ENCODE measurements at places on chromosomes 3 and 15. TPM values are rescaled to one million over a fixed set of nuclear protein-coding genes. Genes with fewer than 3 reads are reported as not detected.

- no peak overlapping the region for H3K27ac ChIP-seq
- no peaks in the 10 kb centered on the region for H3K36me3 ChIP-seq
- DNase-seq, result no peak
- H3K4me1 ChIP-seq, result no peaks in the 10 kb centered on the region
- H3K27me3 ChIP-seq, result peaks cover 7% of the 10 kb centered on the region
- no peak overlapping the region for H3K4me3 ChIP-seq
Measured at GRCh38 chr3:55651011-55651410, 163.9 kb upstream of the WNT5A start.

DNA sequence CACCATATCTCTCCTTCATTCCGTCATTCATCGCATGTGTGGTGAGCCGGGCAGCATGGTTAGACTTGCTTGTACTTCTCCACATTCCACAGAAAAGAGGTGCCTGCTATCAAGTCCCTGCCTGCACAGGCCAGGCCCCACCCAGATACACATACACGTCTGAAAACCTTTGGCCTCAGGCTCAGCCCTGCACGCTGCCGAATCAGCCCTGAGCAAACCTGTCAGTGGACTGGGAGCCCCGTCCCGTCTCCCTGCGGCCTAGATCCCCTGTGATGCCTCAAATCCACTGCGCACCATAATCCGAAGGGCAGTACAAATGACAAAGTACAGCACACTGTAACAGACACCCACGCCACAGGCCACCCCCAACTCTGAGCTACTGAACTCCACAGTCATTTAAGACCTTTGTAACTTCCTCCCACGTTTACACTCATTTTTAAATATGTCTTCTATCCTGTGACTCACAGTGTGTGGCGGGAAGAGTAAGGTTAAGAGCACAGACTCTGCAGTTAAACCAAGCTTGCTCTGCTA, 67.1 kb downstream of the MB21D2 start:
- no peak overlapping the region for H3K4me3 ChIP-seq
- H3K27me3 ChIP-seq, result no peaks in the 10 kb centered on the region
- no peak overlapping the region for H3K27ac ChIP-seq
- no peak for DNase-seq
- H3K36me3 ChIP-seq, result no peaks in the 10 kb centered on the region
- H3K4me1 ChIP-seq, result no peaks in the 10 kb centered on the region

DNA sequence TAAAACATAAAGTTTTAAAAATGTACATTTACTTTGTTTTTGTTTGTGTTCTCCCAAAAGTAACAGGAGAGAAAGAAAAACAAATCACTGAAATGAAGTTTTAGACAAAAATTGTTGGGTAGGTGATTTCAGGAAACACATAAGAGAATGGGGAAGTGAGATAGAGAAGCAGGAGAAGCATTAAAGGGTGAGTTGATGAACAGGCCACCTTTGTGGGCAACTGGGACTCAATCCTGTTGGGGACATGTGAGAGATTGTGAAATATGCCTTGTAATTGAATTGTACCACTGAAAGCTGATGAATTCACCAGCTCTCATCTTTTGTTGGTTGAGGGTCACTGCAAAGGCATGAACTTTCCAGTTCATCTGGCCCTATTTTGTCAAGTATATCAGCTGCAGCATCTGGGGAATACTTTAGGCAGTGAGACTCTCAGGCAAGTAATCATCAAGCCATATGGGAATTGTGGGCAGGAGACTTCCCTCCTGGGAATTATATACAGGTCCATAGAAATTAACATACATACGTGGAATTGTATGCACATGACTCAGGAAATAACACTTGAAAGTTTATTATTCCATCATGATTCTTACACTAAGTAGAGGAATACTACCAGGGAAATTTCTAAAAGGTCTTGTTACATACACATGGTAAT, 181.0 kb downstream of the ZBBX start:
- no peaks in the 10 kb centered on the region for H3K36me3 ChIP-seq
- no peak overlapping the region for H3K27ac ChIP-seq
- no peak for DNase-seq
- H3K4me1 ChIP-seq, result no peaks in the 10 kb centered on the region
- no peak overlapping the region for H3K4me3 ChIP-seq

DNA sequence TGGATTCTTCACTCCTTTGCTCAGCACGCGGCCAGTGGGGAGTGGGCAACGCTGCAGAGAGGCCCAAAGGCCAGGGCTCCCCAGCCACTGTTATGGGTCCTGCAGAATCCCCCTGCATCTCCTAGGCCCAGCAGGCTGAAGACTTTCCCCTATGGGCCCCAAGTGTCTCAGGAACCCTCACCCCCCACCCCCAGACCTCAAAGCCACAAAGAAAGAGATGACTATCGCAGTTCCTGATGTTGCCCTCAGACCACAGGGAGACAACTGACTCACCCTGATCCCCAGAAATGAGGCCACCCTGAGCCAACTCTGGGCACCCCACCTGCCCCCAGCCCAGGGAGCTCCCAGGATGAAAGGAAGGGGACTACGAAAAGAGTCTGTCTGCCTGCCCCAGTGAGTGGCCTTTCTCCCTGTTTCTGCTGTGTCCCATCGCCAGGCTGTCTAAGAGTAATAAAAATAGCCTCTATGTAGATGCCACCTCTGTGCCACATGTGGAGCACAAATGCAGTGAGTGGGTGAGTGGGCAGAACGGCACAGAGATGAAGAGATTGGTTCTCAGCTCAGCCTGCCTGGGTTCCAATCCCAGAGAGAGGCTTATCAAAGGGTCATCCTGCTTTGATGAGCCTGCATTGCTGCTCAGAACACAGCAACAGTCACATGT, 283.0 kb downstream of the UACA start:
- H3K4me1 ChIP-seq, result no peaks in the 10 kb centered on the region
- H3K36me3 ChIP-seq, result no peaks in the 10 kb centered on the region
- no peak for DNase-seq
- no peak overlapping the region for H3K4me3 ChIP-seq

The PLSCR2 gene
- not detected for polyA plus RNA-seq

GRCh38 chr15:96119734-96120133, 210.8 kb upstream of the NR2F2 start:
- H3K27me3 ChIP-seq, result no peaks in the 10 kb centered on the region
- H3K4me3 ChIP-seq, result no peak overlapping the region
- peaks cover 19% of the 10 kb centered on the region for H3K36me3 ChIP-seq
- 0 out of 3 replicates have a peak overlapping the region, but pooled peaks have one; percentile 12 for H3K27ac ChIP-seq
- DNase-seq, result no peak

GRCh38 chr3:31213869-31214486, 318.7 kb upstream of the STT3B start:
- no peak for DNase-seq
- H3K4me1 ChIP-seq, result no peaks in the 10 kb centered on the region
- H3K4me3 ChIP-seq, result no peak overlapping the region
- H3K27me3 ChIP-seq, result no peaks in the 10 kb centered on the region
- H3K36me3 ChIP-seq, result no peaks in the 10 kb centered on the region

DNA sequence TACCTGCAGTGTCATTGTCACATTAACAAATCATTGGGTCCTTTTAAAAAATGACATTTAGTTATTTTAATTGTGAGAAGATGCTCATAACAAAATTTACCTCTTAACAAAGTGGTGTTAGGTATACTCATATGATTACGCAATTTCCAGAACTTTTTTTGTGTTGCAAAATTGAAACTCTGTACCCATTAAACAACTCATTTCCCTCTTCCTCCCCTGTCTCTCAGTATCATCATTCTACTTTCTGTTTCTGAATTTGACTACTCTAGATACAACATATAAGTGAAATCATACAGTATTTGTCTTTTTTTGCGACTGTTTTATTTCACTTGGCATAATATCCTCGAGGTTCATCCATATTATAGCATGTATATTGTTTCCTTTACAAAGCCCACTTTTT, 58.7 kb upstream of the CHST2 start:
- no peaks in the 10 kb centered on the region for H3K27me3 ChIP-seq
- H3K27ac ChIP-seq, result no peak overlapping the region
- no peak overlapping the region for H3K4me3 ChIP-seq
- H3K4me1 ChIP-seq, result no peaks in the 10 kb centered on the region
- no peak for DNase-seq

- H3K4me3 ChIP-seq, result no peak overlapping the region
- no peaks in the 10 kb centered on the region for H3K4me1 ChIP-seq
- no peaks in the 10 kb centered on the region for H3K36me3 ChIP-seq
- H3K27ac ChIP-seq, result no peak overlapping the region
Measured at GRCh38 chr3:174126990-174127758, 729.6 kb downstream of the NLGN1 start.

GRCh38 chr3:100020876-100021644, 93.2 kb downstream of the FILIP1L start:
- no peaks in the 10 kb centered on the region for H3K27me3 ChIP-seq
- H3K27ac ChIP-seq, result no peak overlapping the region
- no peaks in the 10 kb centered on the region for H3K4me1 ChIP-seq
- DNase-seq, result no peak
- no peak overlapping the region for H3K4me3 ChIP-seq

DNA sequence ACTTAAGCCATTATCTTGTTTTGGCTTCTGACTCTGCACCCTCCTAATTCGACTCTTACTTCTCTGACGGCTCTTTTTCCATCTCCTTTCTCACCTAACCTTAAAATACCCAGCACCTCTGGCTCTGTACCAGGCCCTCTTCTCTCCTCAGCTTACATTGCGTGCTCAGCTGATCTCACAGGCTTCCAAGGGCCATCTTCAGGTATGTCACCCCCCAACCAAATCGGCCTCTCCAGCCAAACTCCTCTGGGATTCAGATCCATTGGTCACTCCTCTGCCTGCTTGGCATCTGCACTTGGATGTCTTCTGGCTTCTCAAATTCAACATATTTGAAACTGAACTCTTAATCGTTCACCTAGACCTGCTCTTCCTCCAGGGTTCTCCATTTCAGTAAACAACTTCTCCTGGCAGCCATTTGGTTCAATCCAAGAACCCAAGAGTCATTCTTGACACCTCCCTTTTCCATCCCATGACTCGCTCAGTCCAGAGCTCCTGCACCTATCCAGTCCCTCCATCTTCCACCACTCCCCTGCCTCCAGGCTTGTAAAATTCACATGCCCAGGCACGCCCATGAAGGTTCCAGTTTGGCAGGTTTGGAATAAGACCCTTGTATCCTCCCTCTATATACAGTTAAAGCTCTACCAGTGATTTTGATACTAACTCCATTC, 35.2 kb upstream of the SLC41A3 start:
- H3K27me3 ChIP-seq, result peaks cover 16% of the 10 kb centered on the region
- no peak overlapping the region for H3K4me3 ChIP-seq
- DNase-seq, result no peak
- H3K36me3 ChIP-seq, result no peaks in the 10 kb centered on the region
- no peaks in the 10 kb centered on the region for H3K4me1 ChIP-seq

The LIPH gene
- polyA plus RNA-seq, result 0.46 TPM

The SLCO3A1 gene
- 0.61 TPM for polyA plus RNA-seq

DNA sequence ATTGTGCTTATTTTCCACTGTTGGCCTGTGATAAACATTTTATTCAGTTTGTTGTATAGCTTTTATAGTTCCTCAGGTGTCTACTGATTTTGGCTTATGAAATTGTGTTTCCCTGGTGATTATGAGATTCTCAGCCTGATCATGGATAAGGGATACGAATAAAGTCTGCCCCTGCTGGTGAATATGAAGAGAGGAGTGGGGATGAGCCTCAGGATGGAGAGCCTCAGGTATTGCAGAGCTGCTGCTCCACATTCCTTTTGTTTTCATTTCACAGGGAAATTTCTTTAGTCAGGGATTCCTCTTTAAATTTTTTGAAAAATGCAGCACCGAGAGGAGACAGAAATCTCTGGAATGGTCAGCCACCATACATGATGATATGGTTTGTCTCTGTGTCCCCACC, 14.7 kb upstream of the RAB6B start:
- H3K4me1 ChIP-seq, result no peaks in the 10 kb centered on the region
- no peak overlapping the region for H3K27ac ChIP-seq
- no peak for DNase-seq
- no peaks in the 10 kb centered on the region for H3K36me3 ChIP-seq
- no peaks in the 10 kb centered on the region for H3K27me3 ChIP-seq
- no peak overlapping the region for H3K4me3 ChIP-seq

DNA sequence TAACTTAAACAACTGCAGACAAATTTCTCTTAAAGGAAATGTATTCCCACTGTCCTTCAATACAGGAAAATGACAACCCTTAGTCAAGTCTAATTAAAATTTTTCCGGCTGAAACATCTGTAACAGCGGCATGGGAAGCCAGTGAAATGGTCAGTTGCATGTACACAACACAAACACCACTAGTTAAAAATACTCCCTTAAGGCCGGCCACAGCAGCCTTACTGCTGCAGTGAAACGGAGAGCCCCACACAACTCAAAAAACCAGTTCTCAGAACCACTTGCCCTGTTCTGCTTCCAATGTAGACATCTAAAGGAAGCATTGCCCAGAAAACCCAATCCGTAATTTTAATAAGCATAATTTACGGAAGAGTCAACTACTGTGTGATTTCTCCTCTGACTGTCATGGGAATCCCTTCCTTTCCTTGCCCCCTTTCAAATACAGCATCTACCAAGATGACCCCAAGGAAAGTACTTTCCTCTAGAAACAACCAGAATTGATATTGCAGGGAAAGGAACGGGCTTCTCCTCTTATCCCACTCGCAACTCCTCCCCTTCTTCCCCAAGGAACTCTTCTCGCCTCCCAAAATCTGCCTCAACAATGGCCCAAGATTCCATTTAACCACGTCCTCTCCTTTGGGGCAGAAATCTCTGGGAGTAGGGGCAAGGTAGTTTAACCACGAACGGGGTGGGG, 1.6 kb downstream of the FBN1 start:
- H3K27me3 ChIP-seq, result no peaks in the 10 kb centered on the region
- no peaks in the 10 kb centered on the region for H3K36me3 ChIP-seq
- H3K27ac ChIP-seq, result no peak overlapping the region
- H3K4me3 ChIP-seq, result no peak overlapping the region
- no peaks in the 10 kb centered on the region for H3K4me1 ChIP-seq

The PRICKLE2 gene
- polyA plus RNA-seq, result not detected

- DNase-seq, result no peak
- no peaks in the 10 kb centered on the region for H3K4me1 ChIP-seq
- H3K36me3 ChIP-seq, result peaks cover 100% of the 10 kb centered on the region
- no peak overlapping the region for H3K27ac ChIP-seq
- H3K27me3 ChIP-seq, result no peaks in the 10 kb centered on the region
- H3K4me3 ChIP-seq, result no peak overlapping the region
Measured at GRCh38 chr15:72202801-72203506, 5.4 kb upstream of the GRAMD2A start.

DNA sequence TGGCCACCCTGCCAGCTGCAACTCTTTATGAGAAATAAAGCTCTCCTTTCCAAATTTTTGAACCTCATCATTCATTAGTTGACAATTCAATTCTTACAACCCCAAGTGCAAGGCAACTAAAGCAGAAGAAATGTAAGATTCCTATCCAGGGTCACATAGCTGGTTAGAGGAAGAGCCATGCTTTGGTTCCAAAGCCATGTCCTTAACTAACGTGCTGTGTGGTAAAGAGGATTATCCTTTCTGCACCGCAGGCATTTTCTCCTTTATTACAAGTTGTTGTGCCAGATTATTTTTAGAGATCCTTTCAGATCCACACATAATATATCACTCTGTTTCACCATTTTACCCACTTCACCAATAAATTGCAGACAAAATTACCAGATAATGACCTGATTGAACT, 36.5 kb downstream of the TM4SF18 start:
- peaks cover 3% of the 10 kb centered on the region for H3K4me1 ChIP-seq
- no peak overlapping the region for H3K4me3 ChIP-seq
- no peaks in the 10 kb centered on the region for H3K27me3 ChIP-seq

GRCh38 chr3:111690242-111690641, 95.1 kb upstream of the ZBED2 start:
- no peaks in the 10 kb centered on the region for H3K27me3 ChIP-seq
- no peak overlapping the region for H3K4me3 ChIP-seq
- H3K27ac ChIP-seq, result no peak overlapping the region
- H3K36me3 ChIP-seq, result no peaks in the 10 kb centered on the region

GRCh38 chr15:25057574-25057973, 102.8 kb downstream of the SNRPN start:
- no peak overlapping the region for H3K27ac ChIP-seq
- no peaks in the 10 kb centered on the region for H3K27me3 ChIP-seq
- no peaks in the 10 kb centered on the region for H3K4me1 ChIP-seq
- H3K4me3 ChIP-seq, result no peak overlapping the region

The ASB14 gene
- polyA plus RNA-seq, result not detected

The GLT8D1 gene
- polyA plus RNA-seq, result 33.7 TPM

The C3orf49 gene
- polyA plus RNA-seq, result not detected

Measured in K562 (cell line).